ENCODE measurements at places on chromosomes 5 and 9.

GRCh38 chr9:132242621-132243155 is 80.8 kb downstream of the NTNG2 start:
- DNase-seq, result no peak

DNA sequence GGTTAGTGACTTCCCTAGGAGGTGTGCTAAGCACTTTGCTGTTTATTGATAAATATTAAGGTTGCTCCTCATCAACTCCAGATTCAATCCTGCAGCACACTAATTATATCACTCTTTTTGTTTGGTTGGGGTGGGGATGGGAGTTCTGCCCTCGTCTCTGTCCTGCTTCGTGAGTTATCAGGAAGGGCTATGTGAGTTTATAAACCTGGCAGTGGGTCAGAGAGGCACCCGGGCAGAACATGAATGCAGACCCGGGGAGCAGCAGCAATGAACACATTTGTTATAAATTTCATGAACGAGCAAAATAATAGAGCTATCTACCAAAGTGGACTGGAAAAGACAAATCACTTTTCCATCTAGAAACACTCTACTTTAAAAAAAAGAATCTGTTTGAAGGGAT is 125.5 kb upstream of the WWC1 start:
- peak; percentile 30 for DNase-seq

- DNase-seq, result peak; percentile 23
Observed at GRCh38 chr9:93451849-93452709, 594 bp downstream of the FAM120A start.

DNA sequence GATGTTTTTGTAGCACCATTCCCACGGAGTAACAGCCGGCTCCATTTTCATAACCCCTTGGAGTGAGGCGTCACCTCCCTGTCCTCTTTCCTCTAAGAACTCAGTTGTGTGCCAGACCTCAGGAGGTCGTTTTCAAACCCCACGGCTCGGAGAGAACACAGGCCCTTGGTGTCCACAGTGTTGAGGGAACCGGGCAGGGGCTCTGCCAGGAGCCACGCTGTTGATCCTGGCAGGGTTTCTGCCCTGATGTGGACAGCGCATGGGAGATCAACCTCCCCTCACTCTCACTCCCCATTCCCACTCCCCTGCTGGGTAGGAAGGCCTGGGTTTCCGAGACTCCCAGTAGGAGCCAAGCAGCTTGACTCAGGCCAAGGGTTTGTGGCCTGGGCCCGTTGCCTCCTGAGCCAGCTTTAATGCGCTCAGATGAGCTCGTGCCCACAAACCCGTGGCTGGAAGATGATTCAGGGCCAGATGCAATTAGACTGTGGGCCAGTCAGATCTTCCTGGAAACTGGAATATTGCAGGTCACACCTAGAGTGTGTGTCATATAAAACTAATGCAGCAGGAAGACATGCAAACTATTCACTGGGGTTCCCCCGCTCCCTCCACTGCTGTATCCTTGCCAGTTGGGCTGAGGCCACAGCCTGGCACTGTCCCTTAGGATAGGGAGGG is 133.4 kb downstream of the SLC12A2 start:
- no peak for DNase-seq

DNA sequence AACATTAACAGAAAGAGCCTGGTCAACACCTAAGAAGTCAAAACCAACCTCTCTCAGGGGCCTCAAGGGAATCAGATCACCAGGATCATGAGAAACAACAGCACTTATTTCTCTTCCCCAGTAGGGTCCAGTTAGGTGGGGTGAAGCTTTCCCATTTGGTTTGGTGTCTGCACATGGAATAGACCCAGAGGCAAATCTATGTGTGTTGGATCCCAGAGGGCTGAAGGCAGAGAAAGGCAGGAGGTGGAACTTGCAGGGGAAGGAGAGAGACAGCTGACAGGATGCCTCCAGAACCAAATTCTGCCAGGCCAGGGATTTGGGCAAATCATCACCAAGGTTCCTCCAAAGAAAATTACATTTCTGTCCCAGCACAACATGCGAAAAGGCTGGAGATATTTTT is 104.8 kb upstream of the SPOCK1 start:
- no peak for DNase-seq

DNA sequence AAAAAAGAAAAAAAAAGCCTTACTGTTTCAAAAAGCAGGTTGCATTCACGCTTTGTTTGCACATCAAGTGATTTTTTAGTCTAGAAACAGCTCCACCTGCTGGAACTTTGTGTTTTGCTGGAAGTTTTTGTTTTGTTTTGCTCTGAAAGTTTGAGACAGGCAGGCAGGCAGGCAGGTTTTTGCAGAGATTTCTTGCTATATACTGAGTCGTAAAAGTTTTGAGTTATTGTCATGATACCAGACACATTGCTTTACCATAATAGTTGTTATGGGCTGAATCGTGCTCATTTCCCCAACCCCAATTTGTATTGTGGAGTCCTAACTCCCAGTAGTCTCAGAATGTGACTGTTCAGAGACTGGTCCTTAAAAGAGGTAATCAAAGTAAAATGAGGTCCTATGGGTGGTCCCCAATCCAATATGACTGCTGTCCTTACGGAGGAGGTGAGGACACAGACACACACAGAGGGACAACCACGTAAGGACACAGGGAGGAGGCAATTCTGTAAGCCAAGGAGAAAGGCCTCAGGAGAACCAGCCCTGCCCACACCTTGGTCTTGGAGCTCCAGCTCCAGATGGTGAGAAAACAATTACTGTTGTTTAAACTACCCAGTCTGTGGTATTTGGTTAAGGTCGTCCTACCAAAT is 20.9 kb downstream of the OR2Y1 start:
- peak; percentile 1 for DNase-seq

DNA sequence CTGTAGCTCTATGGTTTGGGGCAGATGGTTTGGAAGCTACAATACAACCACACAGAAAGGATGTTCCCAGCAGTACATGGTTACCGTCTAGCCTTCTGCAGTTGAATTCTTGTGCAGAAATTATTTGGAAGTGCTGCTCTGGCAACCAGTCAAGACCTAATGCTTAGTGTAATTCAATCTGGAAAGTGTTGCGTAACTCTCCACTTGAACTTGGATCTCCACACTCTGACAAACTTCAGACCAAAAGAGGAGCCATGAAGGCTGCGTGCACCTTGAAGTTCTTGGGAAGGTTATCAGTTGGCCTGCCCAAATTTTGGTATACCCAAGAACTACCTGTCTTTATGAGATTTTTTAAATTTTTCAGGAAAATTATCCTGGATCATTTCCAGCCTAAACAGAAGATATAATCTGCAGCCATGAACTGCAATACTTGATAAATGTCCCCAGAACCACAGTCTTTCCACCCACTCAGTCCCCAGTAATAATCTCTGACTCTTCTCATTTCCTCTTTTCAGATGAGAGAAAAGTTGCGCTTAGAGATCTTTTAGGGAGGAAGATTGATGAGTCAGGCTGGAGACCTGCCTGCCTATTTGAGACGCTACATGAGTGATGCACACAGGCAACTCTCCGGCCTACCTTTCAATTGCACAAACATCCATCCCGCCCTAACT is 159.9 kb downstream of the FANCC start:
- peak; percentile 83 for DNase-seq

GRCh38 chr5:72767289-72768010 is 49.0 kb upstream of the TNPO1 start:
- peak; percentile 17 for DNase-seq

- DNase-seq, result no peak
Observed at GRCh38 chr5:26691486-26691885, 346.9 kb downstream of the CDH9 start.

DNA sequence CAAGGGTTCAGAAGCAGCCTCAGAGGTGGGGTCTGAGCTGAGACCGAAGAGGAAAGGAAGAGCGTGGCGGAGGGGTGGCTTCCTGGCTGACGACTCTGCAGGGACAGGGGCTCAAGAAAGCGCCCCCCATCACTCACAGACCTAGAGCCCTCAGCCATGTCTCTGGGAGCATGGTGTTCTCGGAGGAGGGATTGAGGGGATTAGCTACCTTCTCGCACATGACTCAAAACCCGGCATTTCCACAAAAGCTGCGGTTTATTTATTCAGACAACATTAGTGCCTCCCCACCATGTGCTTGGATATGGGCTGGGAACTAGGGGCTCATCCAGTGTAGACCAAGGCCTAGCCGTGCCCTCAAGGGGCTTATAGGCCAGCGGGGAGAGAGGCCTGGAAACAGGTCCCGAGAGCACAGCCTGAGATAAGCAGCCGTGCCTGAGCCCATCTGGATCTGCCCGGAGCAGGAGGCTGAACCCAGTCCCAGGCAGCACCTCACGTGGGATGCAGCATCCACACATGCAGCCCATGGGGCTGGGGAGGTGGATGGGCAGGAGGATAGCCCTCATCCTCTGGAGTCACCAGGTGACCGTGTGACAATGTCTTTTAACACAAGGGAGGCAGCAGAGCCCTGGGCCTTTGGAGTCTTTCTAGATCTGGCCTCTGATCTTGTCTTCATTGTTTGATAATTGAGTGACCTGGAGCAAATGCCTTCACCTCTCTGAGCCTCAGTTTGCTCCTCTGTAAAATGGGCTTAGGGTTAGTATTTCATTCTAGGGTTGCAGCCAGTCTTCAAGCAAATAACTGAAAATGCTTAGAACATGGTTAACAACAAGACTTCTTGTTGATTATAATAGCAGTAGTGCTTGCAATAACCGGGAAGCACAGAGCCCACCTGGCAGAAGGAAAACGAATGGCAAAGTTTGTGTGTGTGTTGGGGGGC is 878 bp upstream of the HMCN2 start:
- no peak for DNase-seq

DNA sequence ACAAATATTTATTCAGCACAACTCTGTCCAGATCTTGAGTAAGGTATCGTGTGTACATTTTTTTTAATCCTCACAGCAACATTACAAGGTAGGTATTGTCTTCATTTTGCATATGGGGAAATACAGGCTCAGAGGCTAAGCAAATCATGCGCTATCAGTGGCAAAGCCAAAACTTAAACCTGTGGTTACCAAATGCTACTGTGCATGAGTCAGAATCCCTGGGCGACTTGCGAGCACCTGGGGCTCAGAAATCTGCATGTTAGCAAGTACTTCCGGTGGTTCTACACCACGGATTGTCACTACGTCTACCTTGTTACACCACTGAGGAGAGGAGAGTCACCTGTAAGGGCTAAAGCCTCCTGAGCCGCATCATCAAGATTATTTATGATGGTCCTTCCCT is 21.3 kb downstream of the C5orf58 start:
- no peak for DNase-seq

GRCh38 chr5:72499730-72500129 is 7.5 kb downstream of the ZNF366 start:
- DNase-seq, result no peak

DNA sequence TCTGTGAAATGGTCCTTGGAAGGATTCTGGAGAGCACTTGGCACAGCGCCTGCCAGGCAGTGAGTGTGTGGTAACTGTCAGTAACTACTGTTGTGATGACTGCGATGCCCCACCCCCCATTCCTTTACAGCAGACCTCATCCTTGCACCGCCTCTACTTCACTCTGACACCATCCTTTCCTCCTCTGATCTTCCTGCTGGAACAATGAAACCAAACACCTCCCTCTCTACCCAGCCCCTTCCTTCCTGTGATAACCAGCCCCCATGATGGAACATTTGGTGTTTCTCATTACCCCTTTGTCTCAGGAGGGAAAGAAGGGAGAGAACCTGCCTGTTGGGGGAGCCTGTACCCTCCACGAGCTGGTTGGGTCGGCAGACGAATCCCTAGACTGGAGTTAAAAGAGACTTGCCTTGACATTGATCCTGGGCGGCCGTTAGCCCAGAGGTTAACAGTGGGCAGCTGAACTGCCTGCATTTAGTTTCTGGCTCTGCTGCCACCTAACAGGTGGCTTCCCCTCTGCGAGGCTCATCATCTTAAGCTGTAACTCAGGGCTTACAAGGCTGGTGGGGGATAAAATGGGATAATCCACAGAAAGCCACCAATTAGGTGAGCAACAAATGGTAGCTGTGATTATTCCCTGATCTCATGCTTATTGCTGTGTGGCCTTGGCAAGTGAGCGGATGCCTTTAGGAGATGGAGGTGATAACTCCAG is 34.2 kb upstream of the GRPEL2 start:
- no peak for DNase-seq

DNA sequence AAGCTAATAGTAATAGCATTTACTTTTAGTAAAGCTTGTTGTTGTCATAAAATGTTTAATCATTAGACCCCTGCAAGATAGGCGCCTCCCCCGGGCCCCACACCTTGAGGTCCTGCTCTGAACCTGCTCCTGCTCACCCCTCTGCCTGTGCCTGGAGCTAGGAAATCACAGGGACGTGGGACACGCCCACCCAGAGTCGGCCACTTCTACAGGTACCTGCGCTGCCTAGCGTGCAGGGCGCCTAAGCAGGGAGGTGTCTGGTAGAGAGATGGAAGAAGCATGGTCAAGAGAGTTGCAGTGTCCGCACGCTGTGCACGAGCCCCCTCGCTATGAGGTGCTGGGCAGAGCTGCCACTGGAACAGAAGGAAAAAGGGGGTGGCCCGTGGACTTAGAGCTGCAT is 52.6 kb downstream of the HINT1 start:
- no peak for DNase-seq

DNA sequence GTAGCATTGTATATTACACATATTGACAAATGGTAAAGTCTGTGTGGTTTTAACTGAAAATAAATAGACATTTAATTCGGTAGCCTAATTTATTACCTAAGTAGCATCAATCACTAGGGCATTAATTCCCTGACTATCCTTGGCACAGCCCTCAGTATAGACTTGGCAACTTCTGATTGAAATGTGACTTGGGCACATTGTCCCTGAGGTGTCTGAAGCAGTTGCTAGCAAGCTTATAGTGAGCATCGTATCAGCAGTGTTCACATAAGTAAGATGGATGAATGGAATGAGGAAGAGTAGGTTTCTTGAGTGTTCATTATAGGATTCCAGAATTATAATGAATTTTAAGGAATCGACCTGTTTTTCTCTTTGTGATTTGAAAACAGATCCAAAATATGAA is 16.1 kb downstream of the LURAP1L start:
- DNase-seq, result no peak

DNA sequence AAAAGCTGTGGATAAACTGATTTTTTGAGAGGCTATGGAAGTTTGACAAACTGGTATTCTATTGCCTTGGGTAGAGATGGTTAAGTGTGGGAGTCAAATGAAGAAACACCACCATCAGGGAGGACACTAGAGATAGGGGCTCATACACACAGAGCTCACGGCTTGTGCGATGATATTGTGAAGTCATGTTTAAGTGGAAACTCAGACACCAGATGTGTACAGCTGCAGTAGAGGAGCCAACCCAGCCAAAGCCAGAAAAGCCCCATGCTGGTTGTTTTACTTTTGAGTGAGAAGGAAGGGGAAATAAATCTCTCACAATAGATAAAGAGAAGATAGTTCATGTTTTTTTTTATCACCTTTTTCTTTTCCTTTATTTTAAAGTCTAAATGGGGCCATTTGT is 377.7 kb downstream of the DMRT2 start:
- DNase-seq, result no peak

All from NCI-H1105 treated with DMSO at 0.1 percent for 48 hours (cell line).